Right lobe of liver (tissue), 6 donors: ENCODE measurements at places on chromosomes 2 and 18. TPM values are rescaled to one million over a fixed set of nuclear protein-coding genes. Genes with fewer than 3 reads are reported as not detected.

Gene B3GNT7
- 0.73 TPM for total RNA-seq

Gene GYPC
- 10.0 TPM for total RNA-seq

Gene SP100
- total RNA-seq = 24.2 TPM

Gene CABYR
- not detected for total RNA-seq

Gene IL1R1
- total RNA-seq = 49.1 TPM

Gene ANKRD30B
- total RNA-seq = not detected

Gene ALPI
- total RNA-seq = not detected

Gene ZNF532
- 3.7 TPM for total RNA-seq

Gene STARD6
- total RNA-seq = not detected
